ENCODE measurements at places on chromosomes 2 and 18. TPM values are rescaled to one million over a fixed set of nuclear protein-coding genes. Genes with fewer than 3 reads are reported as not detected.

DNA sequence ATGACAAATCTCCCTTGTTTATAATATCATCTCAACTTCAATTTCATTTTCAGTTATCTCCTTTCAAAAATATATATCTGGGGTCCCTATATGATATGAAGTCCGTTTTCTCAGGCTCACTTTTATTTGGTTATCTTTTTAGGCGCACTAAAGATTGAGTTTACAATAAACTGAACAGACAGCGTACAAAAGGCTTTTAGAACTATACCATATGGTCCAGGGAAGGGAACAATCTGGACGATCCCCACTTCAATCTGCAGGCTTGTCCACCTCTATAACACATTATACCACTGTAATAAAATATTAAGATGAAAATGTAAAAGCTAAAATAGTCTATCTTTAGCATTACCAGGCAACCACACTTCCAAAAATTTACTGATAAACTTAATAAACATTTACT lies 289.9 kb downstream of the ZEB2 start:
- peak; percentile 52 for DNase-seq

- DNase-seq, result no peak
Observed at GRCh38 chr2:201824212-201824611, 17.9 kb downstream of the CDK15 start.

GRCh38 chr2:11330457-11331142 lies 13.8 kb downstream of the ROCK2 start:
- no peak for DNase-seq

- DNase-seq, result no peak
Observed at GRCh38 chr18:67145586-67146292, 370.8 kb downstream of the DSEL start.

Gene ERMN
- total RNA-seq, result not detected
